NCI-H2227 treated with DMSO at 0.1 percent for 48 hours (cell line): ENCODE measurements at places on chromosomes 5 and 9.

DNA sequence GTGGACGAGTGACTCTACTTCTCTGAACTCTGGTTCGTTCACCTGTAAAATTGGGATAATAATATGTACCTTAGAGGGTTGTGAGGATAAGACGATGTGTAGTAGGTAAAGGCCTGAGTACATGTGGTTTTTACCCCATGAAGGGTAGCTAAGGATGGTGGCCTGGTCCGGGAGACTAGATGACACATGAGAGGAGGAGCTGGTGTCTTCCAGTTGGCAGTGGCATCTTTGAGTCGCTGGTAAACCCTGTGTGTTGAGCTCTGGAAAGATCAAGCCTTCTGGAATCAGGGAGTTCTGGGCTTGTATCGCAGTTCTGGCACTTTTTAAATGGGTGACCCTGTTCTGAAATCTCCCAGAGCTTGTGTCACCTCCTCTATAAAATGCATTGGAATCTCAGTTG is 166.4 kb upstream of the ZNF618 start:
- no peak for DNase-seq

DNA sequence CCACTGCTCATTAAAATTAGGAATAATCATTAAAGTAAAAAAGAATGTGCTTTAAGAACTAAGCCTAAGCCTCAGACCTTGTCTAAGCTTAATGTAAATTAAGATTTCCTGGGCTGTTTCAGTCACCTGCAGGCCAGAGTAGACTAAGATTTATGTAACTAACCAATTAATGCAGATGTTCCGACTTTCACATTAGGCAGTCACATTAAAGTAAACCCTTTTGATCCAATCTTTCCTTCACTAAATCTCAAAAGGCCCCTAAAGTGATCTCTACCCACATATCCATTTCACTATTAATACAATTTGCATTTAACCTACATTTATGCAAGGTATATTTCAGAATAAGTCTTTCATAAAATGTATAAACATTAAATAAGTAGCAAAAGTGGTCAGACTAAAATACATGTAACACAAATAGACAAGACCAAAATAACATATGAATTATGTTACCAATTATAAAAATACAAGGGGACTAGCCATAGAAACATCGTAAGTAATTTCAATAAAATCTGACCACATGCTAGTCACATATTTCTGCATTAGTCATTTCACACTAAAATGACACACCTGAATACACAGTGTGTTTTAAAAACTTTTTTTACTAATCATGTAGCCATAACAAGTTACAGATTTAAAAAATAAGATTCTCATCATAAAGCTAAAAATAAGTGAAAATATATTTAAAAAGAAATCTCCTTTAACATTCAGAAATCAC is 7.7 kb downstream of the NR3C1 start:
- no peak for DNase-seq

DNA sequence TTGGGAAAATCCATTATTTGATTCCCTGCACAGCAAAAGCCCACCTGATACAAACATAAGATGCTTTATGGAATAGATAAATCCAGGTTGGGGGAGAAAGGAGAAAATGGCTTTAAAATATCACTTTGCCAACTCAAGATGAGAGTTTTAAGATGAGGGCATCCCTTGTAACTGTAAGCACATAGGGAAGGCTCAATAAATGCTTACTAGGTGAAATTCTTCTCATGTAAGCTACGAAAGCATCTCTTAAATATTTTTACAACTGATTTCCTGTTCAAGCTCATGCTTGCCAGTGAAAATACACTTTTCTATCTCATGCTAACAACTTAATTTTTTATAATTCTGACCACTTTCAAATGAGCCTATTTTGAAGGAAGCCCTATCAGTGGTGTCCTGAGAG is 11.5 kb downstream of the CDH6 start:
- no peak for DNase-seq

DNA sequence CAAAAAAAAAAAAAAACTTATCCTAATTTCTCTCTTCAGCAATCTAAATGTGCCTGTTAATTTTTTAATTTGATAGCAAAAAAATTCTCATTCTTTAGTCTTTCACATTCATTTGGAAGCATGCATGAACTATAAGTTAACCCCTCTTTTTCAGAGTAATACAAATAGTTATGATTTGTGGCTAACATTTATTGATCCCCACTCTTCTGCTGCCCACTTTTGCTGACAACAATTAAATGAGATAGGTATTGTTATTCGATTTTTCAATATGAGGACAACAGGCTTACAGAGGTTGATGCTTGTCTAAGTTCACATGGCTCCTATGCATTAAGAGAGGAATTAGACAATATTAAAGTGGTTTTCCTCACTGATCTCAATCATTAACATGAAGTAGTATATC is 2.9 kb upstream of the NR3C1 start:
- no peak for DNase-seq

GRCh38 chr9:113633782-113634595 is 170.5 kb downstream of the RGS3 start:
- no peak for DNase-seq

DNA sequence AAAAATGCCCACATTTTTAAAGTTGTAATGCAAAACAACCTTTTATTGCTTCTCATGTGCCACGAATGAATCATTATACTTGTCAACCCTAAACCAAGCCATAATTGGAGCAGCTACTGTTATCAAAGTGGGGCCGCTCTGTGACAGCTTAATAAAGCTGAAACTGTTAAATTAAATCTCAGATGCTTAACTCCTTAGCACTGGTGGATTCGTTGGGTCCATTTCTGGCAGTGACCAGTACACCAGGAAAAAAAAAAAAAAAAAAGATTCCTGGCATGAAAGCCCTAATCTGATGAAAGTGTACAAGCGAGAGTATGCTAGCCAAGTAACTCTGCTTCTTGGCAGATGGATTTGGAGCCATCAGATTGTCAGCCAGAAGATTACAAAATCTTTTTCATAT is 164.8 kb downstream of the ZSWIM6 start:
- peak; percentile 77 for DNase-seq

DNA sequence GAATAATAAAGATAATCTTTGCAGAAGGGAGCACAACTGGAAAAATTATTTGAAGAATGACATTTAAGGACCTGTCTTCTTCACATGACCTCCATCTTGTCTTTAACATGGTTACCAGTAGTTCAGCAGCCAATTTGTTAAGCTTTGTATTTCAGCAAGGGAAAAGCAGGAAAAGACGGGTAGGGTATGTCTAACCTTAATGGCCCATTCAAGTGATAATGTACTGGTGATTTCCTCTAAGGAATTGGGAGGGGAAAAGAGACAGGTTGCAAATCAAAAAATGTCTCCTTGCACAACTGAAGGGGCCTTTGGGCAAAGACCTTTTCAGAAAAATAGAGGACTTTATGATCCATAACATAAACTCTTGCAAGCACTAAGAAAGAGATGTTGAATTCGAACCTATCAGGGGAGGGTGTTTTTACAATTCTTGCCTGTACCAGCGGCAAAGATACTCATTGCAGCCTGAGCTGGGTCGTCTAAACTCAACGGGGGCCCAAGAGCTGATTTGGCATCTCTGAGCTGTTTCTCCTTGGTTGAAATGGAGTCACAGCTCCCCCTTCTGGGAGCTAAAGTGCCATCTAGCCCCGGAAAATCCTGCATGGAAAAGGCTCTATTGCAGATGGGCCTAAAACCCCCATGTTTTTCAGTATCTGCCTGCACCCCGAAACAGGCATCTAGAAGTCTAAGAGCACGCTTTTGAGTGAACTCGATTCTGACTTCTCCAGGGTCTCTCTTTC is 3.8 kb downstream of the BRINP1 start:
- DNase-seq: peak; percentile 17

- DNase-seq: no peak
Measured at GRCh38 chr9:106478727-106479126, 384.2 kb upstream of the ZNF462 start.

DNA sequence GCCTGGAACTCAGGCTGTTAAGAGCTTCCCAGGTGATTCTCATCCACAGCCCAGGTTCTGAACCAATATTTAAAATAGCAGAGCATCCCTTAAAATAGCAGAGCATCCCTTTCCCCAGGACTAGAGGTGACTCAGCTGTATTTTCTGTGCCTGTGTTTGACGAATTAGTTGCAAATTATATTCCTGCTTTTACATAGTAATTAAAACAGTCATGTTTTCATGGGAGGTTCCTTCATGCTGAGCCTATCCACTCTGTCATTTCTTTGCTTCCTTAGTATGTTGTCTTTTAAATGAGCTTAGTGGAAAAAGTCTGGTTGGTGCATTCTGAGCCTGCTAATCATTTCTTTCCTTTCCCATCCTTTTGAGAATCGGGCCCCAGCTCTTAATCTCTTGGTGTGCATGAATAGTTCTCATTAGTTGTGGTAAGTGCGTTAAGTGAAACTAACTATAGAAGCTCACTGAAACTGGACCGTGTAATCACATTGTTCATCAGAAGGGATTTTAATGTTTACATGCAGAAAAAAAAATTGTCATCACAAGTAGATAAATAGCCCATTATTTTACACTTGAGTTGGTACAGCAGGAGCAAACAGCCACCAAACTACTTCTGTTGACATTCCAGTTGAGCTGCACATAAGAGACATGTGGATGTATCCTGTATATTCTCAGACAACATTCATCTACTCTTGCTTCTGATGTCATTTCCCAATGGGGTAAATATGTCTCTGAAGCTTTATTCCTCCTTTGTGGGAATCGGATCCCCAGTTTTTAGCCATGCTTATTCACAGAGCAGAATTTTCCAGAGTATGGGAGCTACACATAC is 596.9 kb upstream of the WWC1 start:
- no peak for DNase-seq
